ENCODE measurements at places on chromosomes 5 and 9.

GRCh38 chr9:89822996-89823395 is 218.2 kb downstream of the GADD45G start:
- DNase-seq = no peak
- H3K27ac ChIP-seq = no peak overlapping the region
- H3K4me3 ChIP-seq = no peak overlapping the region
- H3K4me1 ChIP-seq = no peaks in the 10 kb centered on the region

GRCh38 chr5:93741136-93741811 is at the start of gene POU5F2:
POU5F2 (minus strand) TSS chr5:93741600; CDS start chr5:93741563, 37 bp downstream.
- DNase-seq = no peak
- no peak within 1 kb of the TSS for H3K4me3 ChIP-seq
- peaks cover 21% of the 10 kb centered on the region for H3K36me3 ChIP-seq
- no peak within 1 kb of the TSS for H3K27ac ChIP-seq
- no peaks in the 10 kb centered on the region for H3K27me3 ChIP-seq

- DNase-seq = no peak
- no peaks in the 10 kb centered on the region for H3K27me3 ChIP-seq
- H3K4me1 ChIP-seq = peaks cover 18% of the 10 kb centered on the region
- H3K27ac ChIP-seq = no peak overlapping the region
- H3K36me3 ChIP-seq = no peaks in the 10 kb centered on the region
- H3K4me3 ChIP-seq = no peak overlapping the region
These were observed 82.9 kb downstream of the RAPGEF1 start for GRCh38 chr9:131657037-131657377.

DNA sequence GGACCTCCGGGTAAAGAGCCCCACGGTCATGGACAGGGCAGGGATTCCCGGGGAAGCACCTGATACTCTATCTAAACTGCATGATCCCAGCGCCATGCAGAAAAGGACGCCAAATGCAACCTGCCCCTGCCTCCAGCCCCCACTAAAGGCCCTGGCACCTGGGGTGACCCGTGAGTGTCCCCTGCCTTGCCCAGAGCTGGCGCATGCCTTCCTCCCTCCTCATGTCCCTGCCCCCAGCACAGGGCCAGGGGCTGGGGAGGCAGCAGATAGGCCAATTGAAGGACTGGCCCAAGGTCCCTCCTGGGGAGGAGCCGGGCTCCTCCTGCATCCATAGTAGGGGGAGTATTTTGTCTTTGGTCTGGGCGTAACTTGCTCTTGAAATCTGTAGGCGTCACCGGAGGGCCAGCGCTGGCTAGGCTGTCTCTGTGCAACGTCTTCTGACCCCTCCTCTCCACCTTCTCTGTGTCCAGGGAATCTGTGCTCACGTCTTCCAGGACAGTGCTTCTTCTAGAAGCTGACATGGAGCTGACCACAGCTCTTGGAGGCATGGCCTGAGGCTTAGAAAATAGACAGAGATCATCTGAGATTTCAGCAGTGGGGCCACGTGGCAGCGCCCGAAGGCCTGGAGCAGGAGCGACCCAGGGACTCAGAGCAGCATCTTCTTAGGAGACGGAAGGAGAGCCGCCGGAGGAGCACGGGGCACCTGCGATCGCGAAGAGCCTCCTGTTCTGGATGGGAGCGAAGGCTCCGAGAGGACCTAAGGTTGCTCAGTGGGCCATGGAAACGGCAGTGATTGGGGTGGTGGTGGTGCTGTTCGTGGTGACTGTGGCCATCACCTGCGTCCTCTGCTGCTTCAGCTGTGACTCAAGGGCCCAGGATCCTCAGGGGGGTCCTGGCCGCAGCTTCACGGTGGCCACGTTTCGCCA is 660 bp downstream of the SPAAR start:
- H3K4me1 ChIP-seq = peaks cover 36% of the 10 kb centered on the region
- no peak overlapping the region for H3K27ac ChIP-seq
- H3K27me3 ChIP-seq = no peaks in the 10 kb centered on the region
- no peaks in the 10 kb centered on the region for H3K36me3 ChIP-seq

DNA sequence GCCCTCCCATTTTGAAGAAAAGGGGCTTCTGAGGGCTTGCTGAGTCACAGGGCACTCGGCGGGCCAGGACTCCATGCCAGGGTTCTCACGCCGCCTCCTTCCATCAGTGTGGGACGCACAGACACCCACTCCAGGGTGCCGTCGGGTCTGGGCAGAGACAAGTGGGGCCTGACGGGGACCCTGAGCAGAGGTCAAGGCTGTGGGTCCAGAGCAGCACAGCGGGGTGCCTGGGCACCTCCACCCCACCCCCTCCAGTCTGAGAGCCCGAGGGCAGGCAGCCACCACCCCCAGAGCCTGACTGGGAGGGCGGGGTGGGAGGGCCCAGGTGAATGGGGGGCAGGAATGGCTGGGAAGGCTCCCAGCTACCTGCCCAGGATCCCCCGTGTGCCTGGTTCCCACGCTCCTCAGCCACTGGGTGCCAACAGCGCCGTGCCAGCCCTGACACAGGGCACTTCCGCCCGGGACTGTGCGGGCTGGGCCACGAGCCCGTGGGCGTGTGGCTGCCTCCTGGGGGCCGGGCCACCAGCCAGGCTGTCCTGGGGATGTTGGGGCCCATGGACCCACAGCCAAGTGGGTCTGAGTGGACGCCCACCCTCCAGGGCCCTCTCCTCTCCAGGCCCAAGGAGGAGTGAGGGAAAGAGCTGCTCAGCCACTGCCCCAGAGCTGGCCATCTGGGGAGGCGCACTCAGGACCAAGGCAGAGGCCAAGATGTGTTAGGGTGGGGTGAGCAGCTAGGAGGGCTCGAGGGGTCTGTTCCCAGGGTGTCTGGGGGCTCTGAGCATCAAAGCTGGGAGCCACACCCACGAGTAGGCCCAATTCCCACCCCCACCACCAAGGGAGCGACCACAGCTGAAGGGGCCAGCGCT is 10.1 kb upstream of the NRARP start:
- peaks cover 17% of the 10 kb centered on the region for H3K4me1 ChIP-seq
- no peak for DNase-seq
- no peaks in the 10 kb centered on the region for H3K27me3 ChIP-seq
- no peak overlapping the region for H3K27ac ChIP-seq
- H3K36me3 ChIP-seq = no peaks in the 10 kb centered on the region
- H3K4me3 ChIP-seq = no peak overlapping the region

GRCh38 chr5:10680876-10681481 is 80.1 kb downstream of the DAP start:
- no peaks in the 10 kb centered on the region for H3K27me3 ChIP-seq
- no peak overlapping the region for H3K4me3 ChIP-seq
- H3K27ac ChIP-seq = no peak overlapping the region
- no peak for DNase-seq
- H3K4me1 ChIP-seq = no peaks in the 10 kb centered on the region
- peaks cover 20% of the 10 kb centered on the region for H3K36me3 ChIP-seq

DNA sequence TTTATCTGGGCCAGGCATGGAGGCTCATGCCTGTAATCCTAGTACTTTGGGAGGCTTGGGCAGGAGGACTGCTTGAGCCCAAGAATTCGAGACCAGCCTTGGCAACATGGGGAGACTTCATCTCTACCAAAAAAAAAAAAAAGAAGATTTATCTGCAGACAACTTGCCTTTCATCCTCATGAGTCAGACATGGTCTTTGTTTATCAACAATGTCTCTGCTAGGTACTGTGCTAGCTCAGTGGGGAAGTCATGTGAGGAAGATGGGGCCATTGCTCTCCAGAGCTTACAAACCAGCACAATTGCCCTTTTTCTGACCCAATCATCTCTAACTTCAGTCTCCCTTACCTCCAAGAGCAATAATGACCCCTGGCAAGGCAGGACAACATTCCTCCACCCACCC is 1.6 kb downstream of the URM1 start:
- peaks cover 40% of the 10 kb centered on the region for H3K4me1 ChIP-seq
- H3K27ac ChIP-seq = no peak overlapping the region
- no peaks in the 10 kb centered on the region for H3K27me3 ChIP-seq
- H3K36me3 ChIP-seq = no peaks in the 10 kb centered on the region
- no peak for DNase-seq

DNA sequence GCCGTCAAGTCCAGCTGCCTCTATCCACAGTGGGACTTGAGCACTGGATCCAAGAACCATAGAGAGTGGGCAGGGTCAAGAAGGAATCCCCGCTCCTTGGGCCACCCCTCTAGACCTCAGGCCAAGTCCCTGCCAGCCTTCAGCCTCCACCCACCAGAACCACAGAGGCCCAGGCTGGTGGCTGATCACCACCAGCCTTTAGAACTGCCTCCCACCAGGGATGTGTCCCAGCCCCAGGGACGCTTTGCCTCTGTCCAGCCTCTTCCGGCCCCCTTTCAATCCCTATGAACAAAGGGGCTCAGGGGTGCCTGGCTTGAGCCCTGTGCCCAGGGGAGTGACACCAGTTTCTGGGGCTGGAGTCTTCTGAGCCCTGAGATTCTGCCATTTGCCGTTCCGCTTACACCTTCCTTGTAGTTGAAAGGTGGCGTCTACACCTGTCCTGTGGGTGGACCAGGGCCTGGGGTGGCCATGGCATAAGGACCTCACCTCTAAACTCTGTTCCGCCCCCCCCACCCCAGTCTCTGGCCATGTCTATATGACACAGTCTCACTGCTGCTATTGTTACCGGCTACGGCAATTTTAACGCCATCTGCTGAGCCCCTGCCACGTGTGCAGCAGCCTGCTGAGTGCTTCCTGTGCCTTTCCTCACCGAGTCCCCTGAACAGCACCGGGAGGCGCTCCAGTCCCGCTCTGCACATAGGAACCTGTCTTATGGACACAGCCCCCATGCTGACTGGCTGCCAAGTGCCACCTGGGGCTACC is 35.7 kb upstream of the ORM1 start:
- peaks cover 27% of the 10 kb centered on the region for H3K4me1 ChIP-seq
- peaks cover 2% of the 10 kb centered on the region for H3K36me3 ChIP-seq
- DNase-seq = no peak
- no peak overlapping the region for H3K27ac ChIP-seq
- no peaks in the 10 kb centered on the region for H3K27me3 ChIP-seq

- no peak overlapping the region for H3K4me3 ChIP-seq
- no peak for DNase-seq
- peaks cover 3% of the 10 kb centered on the region for H3K36me3 ChIP-seq
- H3K27me3 ChIP-seq = no peaks in the 10 kb centered on the region
- no peak overlapping the region for H3K27ac ChIP-seq
These were observed 8.8 kb downstream of the OGN start for GRCh38 chr9:92395617-92396016.

- no peak overlapping the region for H3K27ac ChIP-seq
- H3K4me1 ChIP-seq = no peaks in the 10 kb centered on the region
- H3K4me3 ChIP-seq = no peak overlapping the region
- peaks cover 47% of the 10 kb centered on the region for H3K27me3 ChIP-seq
These were observed 8.7 kb upstream of the RANBP6 start for GRCh38 chr9:6024035-6024554.

GRCh38 chr9:81531511-81531910 is 157.8 kb downstream of the TLE1 start:
- H3K36me3 ChIP-seq = no peaks in the 10 kb centered on the region
- DNase-seq = no peak
- H3K27ac ChIP-seq = no peak overlapping the region
- H3K4me1 ChIP-seq = peaks cover 4% of the 10 kb centered on the region

DNA sequence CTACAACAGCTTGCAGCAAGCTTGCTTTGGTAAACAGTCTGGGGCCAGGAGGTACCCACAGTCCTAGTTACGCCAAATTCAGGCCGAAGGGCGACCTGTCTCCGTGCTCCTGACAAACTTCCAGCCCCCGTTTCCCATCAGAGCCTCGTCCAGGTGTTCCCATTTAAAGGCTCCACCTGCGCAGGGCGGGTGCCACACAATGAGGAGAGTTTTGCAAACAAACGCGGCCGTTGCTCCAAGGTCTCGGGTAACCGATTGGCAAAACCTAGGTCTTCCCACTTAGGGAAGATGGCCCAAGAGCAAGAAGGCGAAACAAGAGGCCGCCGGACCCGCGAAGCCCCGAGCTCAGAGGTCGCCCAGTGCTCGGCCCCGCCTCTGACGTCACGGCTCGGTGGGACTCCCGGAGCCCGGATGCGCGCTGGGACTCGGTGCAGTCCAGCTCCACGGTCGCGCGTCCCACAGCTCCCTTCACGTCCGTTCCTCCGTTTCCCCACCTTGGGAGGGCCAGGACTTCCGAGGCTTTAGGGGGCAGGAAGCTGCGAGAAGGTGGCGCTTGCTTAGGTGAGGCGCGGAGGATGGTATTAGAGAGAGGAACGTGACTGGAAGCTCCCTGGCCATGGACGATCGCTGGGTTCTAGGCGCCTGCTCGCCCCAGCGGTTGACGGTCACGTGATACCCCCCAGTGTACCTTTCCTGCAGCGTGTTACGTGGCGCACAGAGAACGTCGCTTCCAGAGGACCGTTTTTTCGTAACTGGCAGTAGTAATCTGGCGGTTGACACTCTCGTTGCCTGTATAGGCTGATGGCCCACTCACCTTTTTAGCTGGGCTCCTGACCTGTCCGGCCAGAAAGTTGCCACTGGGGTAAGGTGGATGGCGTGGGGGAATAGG is 41.8 kb upstream of the KDM4C start:
- no peaks in the 10 kb centered on the region for H3K36me3 ChIP-seq
- no peak overlapping the region for H3K27ac ChIP-seq
- H3K4me1 ChIP-seq = no peaks in the 10 kb centered on the region
